ENCODE measurements at places on chromosomes 13 and 19.

- no peaks in the 10 kb centered on the region for H3K4me1 ChIP-seq
- ATAC-seq = no peak
- H3K27ac ChIP-seq = no peak overlapping the region
- no peak overlapping the region for H3K4me3 ChIP-seq
- H3K27me3 ChIP-seq = no peaks in the 10 kb centered on the region
These were observed 132.9 kb downstream of the SLITRK6 start for GRCh38 chr13:85666356-85666755.

GRCh38 chr19:43667876-43668405 is 2.0 kb downstream of the PLAUR start:
- peaks cover 41% of the 10 kb centered on the region for H3K4me1 ChIP-seq
- peaks cover 9% of the 10 kb centered on the region for H3K36me3 ChIP-seq
- H3K4me3 ChIP-seq = peak overlapping the region; percentile 81
- no peak for ATAC-seq

GRCh38 chr13:100139817-100140216 is 50.9 kb downstream of the PCCA start:
- no peak for ATAC-seq
- peaks cover 7% of the 10 kb centered on the region for H3K4me1 ChIP-seq
- H3K27ac ChIP-seq = no peak overlapping the region
- peaks cover 50% of the 10 kb centered on the region for H3K36me3 ChIP-seq

DNA sequence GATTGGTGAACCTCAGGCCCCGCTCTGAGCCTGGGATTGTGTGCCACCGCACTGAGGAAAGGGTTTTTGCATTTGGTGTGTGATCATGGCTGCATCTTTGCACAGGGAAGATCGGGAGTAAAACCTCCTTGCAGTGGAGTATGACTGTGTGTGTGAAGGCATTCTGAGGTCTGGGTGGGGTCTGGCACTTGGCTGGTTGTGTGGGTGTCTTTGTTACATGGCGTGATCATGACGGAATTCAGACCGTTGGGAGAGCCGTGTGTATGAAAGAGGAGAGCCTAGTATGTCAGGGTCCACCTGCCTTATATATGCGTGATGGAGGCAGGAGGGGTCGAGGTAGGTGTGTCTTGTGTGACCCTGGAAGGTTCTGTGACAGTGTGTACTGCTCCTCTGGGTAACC is 740 bp upstream of the BEST2 start:
- peaks cover 12% of the 10 kb centered on the region for H3K4me1 ChIP-seq
- ATAC-seq = no peak
- H3K4me3 ChIP-seq = no peak overlapping the region
- H3K27me3 ChIP-seq = peaks cover 62% of the 10 kb centered on the region

- H3K4me3 ChIP-seq = no peak overlapping the region
- ATAC-seq = no peak
- H3K4me1 ChIP-seq = peaks cover 5% of the 10 kb centered on the region
- H3K36me3 ChIP-seq = peaks cover 24% of the 10 kb centered on the region
- H3K27ac ChIP-seq = no peak overlapping the region
These were observed 10.7 kb upstream of the KPTN start for GRCh38 chr19:47494729-47495128.

GRCh38 chr13:110070046-110070445 is 236.9 kb downstream of the COL4A1 start:
- H3K27ac ChIP-seq = no peak overlapping the region
- no peaks in the 10 kb centered on the region for H3K36me3 ChIP-seq
- no peak overlapping the region for H3K4me3 ChIP-seq
- no peak for ATAC-seq
- no peaks in the 10 kb centered on the region for H3K4me1 ChIP-seq

DNA sequence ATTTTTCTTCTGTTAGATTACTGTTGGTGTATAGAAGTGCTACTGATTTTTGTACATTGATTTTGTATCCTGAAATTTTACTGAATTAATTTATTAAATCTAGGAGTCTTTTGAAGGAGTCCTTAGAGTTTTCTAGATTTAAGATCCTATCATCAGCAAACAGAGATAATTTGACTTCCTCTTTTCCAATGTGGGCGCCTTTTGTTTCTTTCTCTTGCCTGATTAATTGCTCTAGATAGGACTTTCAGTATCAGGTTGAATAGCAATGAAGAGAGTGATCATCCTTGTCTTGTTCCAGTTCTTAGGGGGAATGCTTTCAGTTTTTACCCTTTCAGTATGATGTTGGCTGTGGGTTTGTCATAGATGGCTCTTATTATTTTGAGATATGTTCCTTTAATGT is 5.6 kb upstream of the CD33 start:
- no peaks in the 10 kb centered on the region for H3K36me3 ChIP-seq
- H3K27me3 ChIP-seq = peaks cover 37% of the 10 kb centered on the region
- no peak for ATAC-seq

DNA sequence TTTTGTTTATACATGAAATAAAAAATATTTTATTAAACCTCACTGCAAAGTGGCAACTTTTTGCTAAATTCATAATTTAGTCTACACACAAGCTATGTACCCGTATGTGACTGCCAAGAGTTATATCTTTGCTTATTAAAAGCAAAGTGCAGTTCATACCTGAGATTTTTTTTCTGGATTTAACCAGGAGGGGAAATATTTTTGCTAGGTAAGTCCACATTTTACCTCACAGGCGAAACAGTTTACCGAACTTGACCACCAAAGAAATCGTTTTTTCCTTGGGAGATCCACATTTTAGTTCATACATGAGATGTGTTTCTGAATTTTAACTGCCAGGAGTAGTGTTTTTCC is 12.2 kb upstream of the JSRP1 start:
- H3K36me3 ChIP-seq = peaks cover 37% of the 10 kb centered on the region
- no peaks in the 10 kb centered on the region for H3K27me3 ChIP-seq
- H3K4me3 ChIP-seq = peak overlapping the region; percentile 94
- ATAC-seq = no peak
- peaks cover 44% of the 10 kb centered on the region for H3K4me1 ChIP-seq
- H3K27ac ChIP-seq = peak overlapping the region; percentile 97

DNA sequence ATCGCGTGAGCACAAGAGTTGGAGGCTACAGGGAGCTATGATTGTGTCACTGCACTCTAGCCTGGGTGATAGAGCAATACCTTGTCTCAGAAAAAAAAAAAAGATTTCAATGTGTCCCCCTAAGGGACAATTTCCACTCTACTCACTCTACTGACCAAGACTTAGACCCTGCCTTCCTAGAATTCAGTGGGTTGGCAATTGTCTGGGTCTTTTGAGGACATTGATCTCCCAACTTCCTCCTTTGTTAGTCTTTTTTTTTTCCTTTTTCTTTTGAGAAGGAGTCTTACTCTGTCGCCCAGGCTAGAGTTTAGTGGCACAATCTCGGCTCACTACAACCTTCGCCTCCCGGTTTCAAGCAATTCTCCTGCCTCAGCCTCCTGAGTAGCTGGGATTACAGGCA is 2.2 kb downstream of the SPTBN4 start:
- H3K27me3 ChIP-seq = peaks cover 35% of the 10 kb centered on the region
- no peaks in the 10 kb centered on the region for H3K36me3 ChIP-seq
- no peak overlapping the region for H3K27ac ChIP-seq
- ATAC-seq = no peak
- peaks cover 27% of the 10 kb centered on the region for H3K4me1 ChIP-seq
- no peak overlapping the region for H3K4me3 ChIP-seq

DNA sequence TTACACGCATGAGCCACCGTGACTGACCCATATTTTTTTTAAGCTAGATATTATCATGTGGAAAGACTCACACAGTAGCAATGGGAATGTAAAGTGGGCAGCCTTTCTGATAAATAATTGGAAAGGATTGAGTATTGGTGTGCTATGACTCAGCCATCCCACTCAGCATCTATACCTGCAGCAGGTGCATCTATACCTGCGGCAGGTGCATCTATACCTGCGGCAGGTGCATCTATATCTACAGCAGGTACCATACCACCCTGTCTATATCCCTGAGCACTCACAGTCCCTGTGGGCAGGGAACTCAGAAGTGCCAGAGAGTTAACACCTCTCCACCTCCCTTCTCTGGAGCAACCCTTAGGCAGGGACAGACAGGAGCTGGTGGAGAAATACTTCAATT is 5.2 kb upstream of the LRRC8E start:
- ATAC-seq = no peak
- peaks cover 14% of the 10 kb centered on the region for H3K27me3 ChIP-seq
- H3K4me3 ChIP-seq = no peak overlapping the region

DNA sequence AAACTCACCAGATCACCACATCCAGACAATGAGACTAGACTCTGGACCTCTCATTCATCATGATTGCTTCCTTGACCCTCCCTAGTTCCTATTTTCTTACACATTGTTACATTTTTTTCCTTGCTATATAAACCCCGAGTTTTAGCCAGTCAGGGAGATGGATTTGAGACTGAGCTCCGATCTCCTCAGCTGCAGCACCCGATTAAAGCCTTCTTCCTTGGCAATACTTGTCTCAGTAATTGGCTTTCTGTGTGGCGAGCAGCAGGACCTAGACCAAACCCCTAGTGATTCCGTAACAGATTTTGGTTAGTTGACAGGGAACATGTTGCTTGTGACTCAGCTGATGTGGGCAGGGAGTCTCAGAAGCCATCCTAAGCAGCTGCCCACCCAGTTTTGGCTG is 44.0 kb downstream of the SUCLA2 start:
- H3K4me3 ChIP-seq = no peak overlapping the region
- no peaks in the 10 kb centered on the region for H3K27me3 ChIP-seq
- peaks cover 17% of the 10 kb centered on the region for H3K4me1 ChIP-seq

- no peak overlapping the region for H3K27ac ChIP-seq
- H3K4me1 ChIP-seq = no peaks in the 10 kb centered on the region
- no peak overlapping the region for H3K4me3 ChIP-seq
- no peak for ATAC-seq
These were observed 68.7 kb downstream of the RAP2A start for GRCh38 chr13:97502706-97503105.

- no peaks in the 10 kb centered on the region for H3K27me3 ChIP-seq
- H3K4me3 ChIP-seq = peak overlapping the region; percentile 18
- peaks cover 67% of the 10 kb centered on the region for H3K4me1 ChIP-seq
- no peak for ATAC-seq
These were observed 89.5 kb downstream of the ARHGEF7 start for GRCh38 chr13:111204438-111205177.

DNA sequence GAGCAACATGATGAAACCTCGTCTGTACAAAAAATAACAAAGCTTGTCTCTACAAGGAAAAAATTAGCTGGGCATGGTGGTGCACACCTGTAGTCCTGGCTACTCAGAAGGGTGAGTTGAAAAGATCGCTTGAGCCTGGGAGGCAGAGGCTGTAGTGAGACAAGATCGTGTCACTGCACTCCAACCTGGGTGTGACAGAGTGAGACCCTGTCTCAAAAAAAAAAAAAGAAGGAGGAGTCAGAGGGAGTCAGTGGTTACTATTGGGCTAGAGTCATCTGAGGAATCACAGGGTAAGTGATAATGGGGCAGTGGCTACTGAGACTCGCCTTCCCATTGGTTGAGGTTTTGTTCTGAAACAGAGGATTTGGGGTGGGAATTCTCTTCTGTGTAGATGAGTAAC is 1.9 kb upstream of the GPI start:
- no peaks in the 10 kb centered on the region for H3K27me3 ChIP-seq
- no peak overlapping the region for H3K27ac ChIP-seq
- no peak for ATAC-seq
- peaks cover 53% of the 10 kb centered on the region for H3K4me1 ChIP-seq
- no peak overlapping the region for H3K4me3 ChIP-seq

DNA sequence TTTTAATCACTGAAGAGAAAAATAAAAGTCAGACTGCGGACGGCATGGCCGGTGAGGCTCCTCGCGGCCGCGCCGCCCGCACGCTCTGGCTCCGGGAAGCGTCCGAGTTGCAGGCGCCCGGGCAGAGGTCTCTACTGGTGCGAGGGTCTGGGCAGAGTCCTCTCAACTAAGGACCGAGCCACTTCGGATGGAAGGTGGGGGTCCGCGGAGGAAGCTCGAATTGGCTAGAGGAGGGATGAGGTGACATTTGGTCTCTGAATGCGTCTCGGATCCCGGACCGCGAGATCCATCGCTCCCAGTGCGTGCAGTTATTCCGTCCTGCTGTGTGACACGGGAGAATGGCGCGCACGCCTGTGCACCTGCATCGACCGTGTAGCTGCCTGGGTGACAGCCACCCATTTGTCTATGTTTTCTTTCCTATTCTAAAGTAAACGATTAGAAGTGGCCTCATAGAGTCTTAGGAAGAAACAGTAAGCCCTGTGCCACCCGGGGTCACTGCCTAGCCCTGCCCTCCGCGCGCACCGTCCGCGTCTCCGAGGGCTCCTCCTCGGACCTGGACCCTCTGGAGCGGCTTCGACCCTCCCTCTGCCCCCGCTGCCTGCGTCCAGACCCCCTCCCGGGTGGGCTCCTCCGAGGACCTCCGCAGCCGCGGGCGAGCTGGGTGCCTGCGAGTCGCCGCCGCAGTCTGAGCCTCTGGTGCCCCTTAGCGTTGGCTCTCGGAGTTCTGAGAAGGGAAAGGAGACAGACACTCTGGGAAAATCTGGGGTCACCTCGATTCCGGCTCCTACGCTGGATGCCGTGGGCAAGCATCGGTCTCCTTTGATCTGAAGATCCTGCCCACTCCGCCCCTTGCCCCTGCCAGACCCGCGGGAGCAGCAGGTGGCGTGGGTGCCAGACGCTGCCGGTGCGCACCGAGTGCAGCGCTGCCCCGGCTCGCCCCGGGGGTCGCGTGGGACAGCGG is 347.4 kb downstream of the LIG4 start:
- peak overlapping the region; percentile 48 for H3K4me3 ChIP-seq
- peak; percentile 31 for ATAC-seq
- H3K27me3 ChIP-seq = peaks cover 48% of the 10 kb centered on the region
- H3K27ac ChIP-seq = no peak overlapping the region
- peaks cover 8% of the 10 kb centered on the region for H3K4me1 ChIP-seq

- no peak for ATAC-seq
- no peak overlapping the region for H3K4me3 ChIP-seq
- peaks cover 8% of the 10 kb centered on the region for H3K4me1 ChIP-seq
- H3K27ac ChIP-seq = no peak overlapping the region
- no peaks in the 10 kb centered on the region for H3K27me3 ChIP-seq
These were observed 7.0 kb upstream of the MYDGF start for GRCh38 chr19:4676955-4677731.

- no peak for ATAC-seq
- no peaks in the 10 kb centered on the region for H3K27me3 ChIP-seq
- peaks cover 38% of the 10 kb centered on the region for H3K36me3 ChIP-seq
These were observed 51.1 kb downstream of the N4BP2L1 start for GRCh38 chr13:32376642-32377415.

GRCh38 chr13:92451060-92451459 is 775.5 kb upstream of the GPC6 start:
- no peaks in the 10 kb centered on the region for H3K36me3 ChIP-seq
- ATAC-seq = no peak
- no peak overlapping the region for H3K27ac ChIP-seq
- no peaks in the 10 kb centered on the region for H3K4me1 ChIP-seq

- no peak for ATAC-seq
- H3K27me3 ChIP-seq = no peaks in the 10 kb centered on the region
These were observed 37.6 kb upstream of the MAB21L1 start for GRCh38 chr13:35514061-35514477.

DNA sequence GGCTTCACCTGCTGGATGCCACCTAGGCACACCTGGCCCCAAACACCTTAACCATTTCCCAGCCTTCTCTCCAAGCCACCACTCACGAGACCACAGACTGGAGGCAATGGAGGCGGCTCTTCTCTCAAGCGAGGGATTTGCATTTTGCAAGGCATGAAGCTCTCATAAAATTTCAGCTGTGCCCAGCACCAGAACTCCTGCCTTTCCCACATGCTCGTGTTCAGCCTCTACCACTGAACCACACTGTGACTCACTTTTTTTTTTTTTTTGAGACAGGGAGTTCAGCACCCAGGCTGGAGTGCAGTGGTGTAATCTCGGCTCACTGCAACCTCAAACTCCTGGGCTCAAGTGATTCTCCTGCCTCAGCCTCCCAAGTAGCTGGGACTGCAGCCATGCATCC is 10.6 kb downstream of the NANOS3 start:
- no peaks in the 10 kb centered on the region for H3K27me3 ChIP-seq
- no peaks in the 10 kb centered on the region for H3K36me3 ChIP-seq
- no peak overlapping the region for H3K4me3 ChIP-seq
